Right hindlimb (tissue), 1 donor: ENCODE measurements at places on chromosomes 6 and 20.

- peak; percentile 100 for DNase-seq
Observed at GRCh38 chr6:73520688-73521350, at the start of gene EEF1A1. Gene EEF1A1 (minus strand): TSS chr6:73521032. CDS start chr6:73520026, 1,006 bp downstream.

DNA sequence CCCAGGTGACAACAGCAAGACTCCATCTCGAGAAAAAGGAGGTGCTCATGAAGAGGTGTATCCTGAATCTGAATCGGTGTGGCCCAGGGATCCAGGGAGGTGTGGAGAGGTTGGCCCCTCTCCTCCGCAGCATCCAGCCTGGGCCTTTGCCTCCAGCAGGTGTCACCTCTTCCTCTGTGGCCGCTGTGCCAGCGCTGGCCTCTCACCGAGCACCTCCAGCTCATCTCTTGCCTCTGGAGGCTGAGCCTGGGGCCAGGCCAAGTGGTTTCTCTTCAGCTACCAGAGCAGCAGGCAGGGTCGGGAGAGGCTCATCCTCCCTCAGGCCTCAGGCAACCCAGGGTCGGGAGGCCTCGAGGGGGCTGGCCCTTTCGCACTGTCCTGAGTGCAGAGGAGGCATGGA lies 1.2 kb upstream of the COL20A1 start:
- DNase-seq: no peak

GRCh38 chr20:6492271-6493055 lies 275.0 kb upstream of the BMP2 start:
- DNase-seq: no peak

- no peak for DNase-seq
Observed at GRCh38 chr20:5918856-5919625, 31.3 kb downstream of the TRMT6 start.

DNA sequence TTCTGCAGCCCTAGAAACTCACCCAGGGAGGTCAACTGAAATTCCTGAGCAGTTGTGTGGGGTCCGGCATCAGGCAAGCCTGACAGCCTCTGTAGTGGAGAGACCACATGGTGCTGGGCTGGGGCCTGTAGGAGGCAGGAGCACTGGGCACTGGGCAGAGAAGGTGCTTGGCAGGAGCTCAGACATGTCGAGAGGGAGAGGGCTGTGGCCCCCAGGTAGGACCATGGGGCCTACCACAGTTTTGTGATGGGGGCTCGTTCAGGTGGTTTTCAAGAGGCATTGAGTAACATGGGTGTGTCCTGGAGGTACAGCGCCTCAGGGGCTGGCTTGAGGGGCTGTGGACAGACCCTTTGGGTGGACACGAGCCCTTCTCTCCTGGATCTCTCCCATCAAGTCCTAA lies 15.9 kb downstream of the SLC22A23 start:
- no peak for DNase-seq

GRCh38 chr6:84575264-84575663 lies 189.1 kb downstream of the TBX18 start:
- DNase-seq: no peak
